AG10803 (cell line): ENCODE measurements at places on chromosomes 11 and 22.
A peak's percentile ranks its signal among the peaks of the same experiment; 100 is the strongest.

GRCh38 chr11:61377461-61378160 lies 14.8 kb upstream of the TMEM216 start:
- DNase-seq: peak; percentile 60

DNA sequence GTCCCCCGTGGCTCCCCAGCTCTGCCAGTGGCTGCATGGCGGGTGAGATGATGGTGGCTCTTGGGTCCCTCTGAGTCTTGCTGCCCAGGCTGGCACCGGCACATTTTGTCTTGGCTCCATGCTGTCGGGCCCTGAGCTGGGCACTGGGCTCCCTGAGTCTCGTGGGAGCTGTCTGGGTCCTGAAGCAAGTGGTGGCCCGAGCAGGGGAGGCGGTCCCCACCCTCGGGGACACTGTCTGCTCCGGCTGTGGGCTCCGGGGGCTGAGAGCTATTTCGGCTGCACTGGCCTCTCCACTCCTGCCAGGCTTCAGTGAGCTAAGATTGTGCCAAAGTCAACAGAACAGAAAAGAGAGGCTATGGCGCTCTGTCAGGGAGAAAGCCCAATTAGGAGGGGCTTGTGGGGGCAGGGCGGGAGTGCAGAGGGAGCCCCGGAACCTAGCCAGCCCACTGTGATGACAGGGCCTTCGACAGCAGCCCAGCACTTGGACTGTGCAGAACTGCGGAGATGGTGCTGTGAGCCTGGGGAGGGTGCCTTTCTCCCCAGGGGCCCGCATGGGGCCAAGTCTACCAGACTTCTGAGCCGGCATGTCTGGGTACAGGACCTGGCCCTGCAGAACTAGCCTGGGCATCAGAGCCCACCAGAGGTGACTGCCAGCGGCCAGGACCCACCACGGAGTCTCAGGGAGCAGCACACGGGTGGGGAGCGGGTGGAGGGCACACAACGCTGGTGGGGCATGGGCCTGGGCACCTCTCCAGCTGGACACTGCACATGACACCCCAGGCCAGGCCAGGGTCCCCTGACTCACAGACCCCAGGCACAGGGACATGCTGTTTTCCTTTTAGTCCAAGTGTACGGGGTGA lies 38.0 kb downstream of the RTN4R start:
- no peak for DNase-seq

- no peak for DNase-seq
Observed at GRCh38 chr11:13013054-13013488, 4.0 kb downstream of the RASSF10 start.

GRCh38 chr11:19702620-19703019 lies 10.0 kb upstream of the NAV2 start:
- no peak for DNase-seq

DNA sequence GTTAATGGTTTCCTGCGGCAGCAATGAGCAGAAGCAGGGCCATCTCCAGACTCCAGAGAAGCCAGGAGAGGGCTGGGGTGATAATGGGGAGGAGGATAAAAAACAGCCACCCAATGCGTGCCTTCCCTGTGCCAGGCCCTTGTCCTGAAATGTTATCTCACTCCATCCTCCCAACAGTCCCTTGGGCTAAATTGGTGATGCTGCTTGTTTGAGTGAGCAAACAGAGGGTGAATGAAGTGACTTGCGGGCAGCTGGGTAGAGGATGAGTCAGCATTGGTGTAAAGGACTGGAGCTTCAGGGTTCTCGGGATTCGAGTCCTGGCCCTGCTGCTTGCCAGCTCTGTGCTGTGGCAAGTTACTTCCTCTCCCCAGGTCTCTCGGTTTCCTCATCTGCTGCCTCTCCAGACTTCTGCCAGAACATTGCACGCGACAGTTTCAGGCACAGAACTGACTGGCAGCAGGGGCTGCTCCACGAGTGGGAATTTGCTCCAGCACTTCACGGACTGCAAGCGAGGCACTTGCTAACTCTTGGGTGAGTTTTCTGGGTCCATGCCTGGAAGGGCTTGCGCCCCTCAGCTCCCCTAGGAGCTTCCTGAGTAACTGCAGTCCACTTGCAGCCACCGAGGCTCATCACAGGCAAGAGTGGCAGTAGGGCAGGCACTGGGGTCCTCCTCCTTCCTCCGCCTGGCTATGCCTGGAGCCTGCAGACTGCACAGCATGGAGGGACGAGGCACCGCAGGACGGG lies at the start of gene P2RY6:
Gene P2RY6, plus strand, starts transcription at position 403 of the 744 bp plus-strand sequence. CDS start 24,181 bp downstream, outside the sequence.
- peak; percentile 54 for DNase-seq

- DNase-seq: no peak
Observed at GRCh38 chr11:126443120-126443519, 87.6 kb downstream of the ST3GAL4 start.

DNA sequence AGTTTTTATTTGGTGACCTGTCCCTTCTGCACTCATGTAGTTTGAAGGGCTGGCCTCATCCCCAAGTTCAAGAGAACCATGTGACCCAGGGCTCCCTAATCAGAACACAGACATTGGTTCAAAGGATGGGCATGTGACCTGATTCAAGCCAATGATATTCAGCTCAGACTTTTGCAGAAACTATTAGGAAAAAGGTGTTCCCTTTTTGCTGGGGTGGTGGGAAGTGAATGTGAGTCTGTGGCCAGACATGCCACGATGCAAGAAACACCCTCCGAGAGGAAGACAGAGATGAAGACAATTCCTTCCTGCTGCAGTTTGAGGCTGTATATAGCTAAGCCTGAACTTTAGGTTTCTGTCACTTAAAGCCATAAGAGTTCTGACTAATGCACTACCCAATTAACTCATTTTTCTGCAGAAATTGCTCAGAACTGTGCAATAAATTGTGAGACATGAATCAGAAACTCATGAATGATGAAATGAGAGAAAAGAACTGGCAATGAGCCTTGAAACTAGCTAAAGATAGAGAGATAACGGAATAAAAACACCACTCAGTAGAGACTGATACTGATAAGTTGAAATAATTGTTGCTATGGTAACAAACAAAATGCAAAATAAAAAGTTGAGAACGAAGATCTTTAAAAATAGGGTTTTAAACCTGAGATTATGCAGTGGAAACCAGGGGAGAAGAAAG lies 9.2 kb upstream of the MAPK1 start:
- DNase-seq: peak; percentile 57

GRCh38 chr11:106463154-106463553 lies 385.7 kb downstream of the AASDHPPT start:
- no peak for DNase-seq

DNA sequence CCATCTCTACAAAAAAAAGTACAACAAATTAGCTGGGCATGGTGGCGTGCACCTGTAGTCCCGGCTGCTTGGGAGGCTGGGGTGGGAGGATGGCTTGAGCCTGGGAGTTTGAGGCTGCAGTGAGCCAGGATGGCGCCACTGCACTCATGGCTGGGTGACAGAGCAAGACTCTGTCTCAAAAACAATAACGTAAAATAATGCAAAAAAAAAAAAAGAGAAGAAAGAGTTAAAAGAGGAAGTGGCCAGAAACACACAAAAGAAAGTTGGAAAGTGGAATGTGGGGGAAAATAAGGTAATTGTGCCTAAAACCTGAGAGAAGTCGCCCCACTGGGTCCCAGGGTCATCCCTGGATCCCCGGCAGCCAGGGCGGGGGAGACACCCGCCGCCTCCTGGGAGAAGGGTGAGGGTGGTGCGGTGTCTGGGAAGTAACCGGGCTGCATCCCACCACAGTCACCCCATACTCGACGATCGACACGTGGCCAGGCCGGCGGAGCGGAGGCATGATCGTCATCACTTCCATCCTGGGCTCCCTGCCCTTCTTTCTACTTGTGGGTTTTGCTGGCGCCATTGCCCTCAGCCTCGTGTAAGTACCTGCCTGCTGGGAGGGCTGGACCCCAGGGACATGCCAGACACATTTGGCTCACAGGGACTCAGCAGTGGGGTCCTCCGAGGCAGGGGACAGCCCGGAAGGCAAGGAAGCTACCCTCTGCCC lies 8.1 kb downstream of the UPK3A start:
- DNase-seq: no peak

GRCh38 chr11:130474637-130475400 lies 26.4 kb downstream of the ADAMTS15 start:
- DNase-seq: no peak

- DNase-seq: peak; percentile 4
Observed at GRCh38 chr22:46891382-46891951, 129.0 kb downstream of the TBC1D22A start.
